ENCODE measurements at places on chromosomes 12 and 14. TPM values are rescaled to one million over a fixed set of nuclear protein-coding genes. Genes with fewer than 3 reads are reported as not detected.

GRCh38 chr14:68820119-68820518, 27.3 kb upstream of the ZFP36L1 start:
- no peak for DNase-seq

DNA sequence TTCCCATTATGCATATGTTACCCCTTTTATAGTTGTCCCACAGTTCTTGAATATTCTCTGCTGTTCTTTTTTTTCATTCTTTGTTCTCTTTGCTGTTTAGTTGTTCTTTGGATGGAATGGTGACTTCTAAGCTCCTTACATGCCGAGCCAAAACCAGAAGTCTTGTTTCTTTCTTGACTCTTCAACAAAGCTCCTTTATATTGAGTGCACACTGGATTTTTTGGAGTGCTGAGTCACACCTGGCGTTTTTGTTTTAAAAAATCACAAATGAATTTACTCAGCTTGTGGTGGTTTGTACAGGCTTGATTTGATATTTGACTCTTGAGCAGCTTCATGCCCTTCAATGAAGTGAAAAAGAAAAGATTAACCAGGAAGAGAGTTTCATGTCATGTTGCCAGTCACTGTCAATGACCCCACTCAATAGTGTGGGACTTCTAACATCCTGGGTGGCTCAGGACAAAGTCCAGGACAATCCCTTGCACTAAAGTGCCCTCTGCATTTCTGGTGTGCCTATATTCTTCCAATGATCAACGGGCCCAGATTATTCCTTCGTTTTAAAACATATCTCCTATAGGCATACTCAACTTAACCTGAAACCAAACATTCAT, 112.4 kb upstream of the SLC38A4 start:
- no peak for DNase-seq

- DNase-seq: no peak
Observed at GRCh38 chr12:32742133-32742532, 13.6 kb downstream of the YARS2 start.

DNA sequence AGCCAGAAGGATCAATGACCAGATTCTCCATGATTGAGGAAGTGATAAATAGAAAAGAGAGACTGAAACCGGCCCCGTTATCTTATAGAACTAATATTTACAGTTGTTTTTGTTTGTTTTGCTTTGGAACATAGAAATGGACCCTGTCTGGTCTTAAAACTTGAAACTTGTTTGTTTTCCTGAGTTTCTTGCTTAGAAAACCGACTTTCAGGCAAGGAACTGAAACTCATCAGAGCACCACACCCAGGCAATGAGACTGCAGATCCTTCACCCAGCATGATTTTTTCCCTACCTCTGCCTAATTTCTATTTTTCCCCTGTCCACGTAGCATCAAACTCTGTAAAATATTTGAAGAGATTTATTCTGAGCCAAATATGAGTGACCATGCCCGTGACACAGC, 10.6 kb upstream of the CLEC12A start:
- no peak for DNase-seq

DNA sequence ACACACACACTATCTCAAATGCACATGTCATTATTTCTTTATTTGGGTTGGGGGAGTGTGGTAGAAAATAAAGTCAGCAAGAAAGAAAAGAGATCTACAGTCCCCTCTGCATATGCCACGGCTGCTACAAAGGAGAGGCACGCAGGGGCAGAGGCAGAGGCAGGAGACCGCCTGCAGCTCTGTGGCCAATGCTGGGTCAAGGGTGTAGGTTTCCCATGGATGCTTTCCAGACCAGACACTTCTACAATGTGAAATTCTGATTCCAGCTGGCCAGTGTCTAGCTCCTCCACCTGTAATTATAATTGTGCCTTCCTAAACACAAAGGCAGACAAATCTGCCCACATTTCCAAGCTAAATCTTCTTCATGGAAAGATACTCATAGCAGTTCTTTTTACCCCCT, 19.2 kb downstream of the VPS37B start:
- DNase-seq: no peak

DNA sequence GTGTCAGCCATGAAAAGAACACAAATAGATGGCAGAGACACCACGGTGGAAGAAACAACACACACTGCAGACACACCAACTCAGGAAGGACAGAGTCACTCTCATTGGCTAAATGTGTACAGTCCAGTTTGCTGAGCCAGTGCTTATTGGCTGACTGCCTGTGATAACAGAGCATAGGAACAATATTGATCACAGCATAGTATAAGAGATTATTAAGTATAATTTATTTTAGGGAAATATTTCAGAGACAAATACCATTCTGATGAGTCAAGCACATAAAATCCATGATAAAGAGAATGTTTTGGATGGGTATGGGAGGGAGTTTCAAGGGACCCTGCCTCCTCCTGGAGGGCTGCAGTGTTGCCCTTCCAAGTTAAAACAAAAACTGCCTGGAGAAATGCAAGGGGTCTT, 50.9 kb downstream of the BTG1 start:
- DNase-seq: no peak

DNA sequence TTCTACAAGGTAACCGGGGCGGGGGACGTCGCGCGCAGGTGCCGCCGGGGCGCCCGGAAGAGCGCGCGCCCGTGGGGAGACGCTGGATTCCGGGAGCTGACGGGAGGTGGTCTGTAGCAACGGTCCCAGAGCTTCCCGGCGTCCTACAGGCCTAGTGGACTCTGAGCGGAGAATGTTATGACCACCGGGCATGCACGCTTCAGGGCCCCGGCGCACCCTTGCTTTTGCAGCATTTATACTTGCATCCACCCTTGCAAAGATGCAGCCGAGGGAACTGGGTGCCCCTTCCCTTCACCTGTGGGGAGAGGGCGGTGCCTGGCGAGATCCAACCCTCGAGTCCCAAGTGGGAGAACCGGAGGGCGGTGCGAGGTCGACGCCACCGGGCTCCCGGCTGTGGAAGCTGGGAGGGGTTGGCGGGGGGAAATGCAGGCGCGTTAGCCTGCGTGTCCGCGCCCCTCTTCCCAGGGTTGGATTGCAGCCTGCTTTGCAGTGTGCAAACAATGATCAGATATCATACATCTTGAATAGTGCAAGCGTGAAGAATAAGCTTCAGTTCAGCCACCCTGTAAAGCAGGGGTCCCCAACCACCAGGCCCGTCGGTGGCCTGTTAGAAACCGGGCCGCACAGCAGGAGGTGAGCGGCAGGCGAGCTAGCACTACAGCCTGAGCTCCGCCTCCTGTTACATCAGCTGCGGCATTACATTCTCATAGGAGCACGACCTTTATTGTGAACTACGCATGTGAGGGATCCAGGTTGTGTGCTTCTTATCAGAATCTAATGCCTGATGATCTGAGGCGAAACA, 576 bp downstream of the ERP29 start:
- DNase-seq: peak; percentile 88

- peak; percentile 59 for DNase-seq
Observed at GRCh38 chr12:49825360-49825970, 2.7 kb downstream of the NCKAP5L start.

DNA sequence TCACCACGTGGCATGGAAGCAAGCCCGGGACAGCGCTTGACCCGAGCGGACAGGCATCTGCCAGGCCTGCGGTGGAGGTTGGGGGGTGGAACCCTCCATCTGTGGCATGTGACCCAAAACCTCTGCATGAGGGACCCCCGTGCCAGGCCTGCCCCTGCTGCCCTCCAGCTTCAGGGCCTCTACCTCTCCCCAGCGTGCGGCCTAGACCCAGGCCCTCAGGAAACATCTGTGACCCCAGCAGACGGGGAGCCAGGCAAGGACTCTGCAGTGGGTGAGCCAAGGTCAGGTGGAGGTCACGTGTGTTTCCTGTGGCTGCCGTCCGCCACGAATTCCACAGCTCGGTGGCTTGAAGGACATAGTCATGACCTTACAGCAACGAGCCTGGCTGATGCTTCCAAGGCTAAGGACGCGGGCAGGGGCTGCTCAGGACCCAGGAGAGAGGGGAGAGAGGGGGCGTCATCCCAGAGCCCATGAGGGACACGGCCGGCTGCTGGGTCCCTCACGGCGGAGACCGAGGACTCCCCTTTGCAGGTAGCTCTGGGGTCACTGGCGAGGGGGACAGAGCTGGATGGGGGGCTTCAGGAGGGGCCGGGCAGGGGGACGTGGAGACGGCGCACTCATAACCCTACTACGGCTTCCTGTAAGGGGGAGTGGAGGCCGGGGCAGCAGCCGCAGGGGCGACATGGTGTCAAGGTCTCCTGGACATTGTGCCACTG, 91.5 kb downstream of the GALNT9 start:
- no peak for DNase-seq

GRCh38 chr14:100910888-100911664, 7.6 kb upstream of the RTL1 start:
- DNase-seq: no peak

DNA sequence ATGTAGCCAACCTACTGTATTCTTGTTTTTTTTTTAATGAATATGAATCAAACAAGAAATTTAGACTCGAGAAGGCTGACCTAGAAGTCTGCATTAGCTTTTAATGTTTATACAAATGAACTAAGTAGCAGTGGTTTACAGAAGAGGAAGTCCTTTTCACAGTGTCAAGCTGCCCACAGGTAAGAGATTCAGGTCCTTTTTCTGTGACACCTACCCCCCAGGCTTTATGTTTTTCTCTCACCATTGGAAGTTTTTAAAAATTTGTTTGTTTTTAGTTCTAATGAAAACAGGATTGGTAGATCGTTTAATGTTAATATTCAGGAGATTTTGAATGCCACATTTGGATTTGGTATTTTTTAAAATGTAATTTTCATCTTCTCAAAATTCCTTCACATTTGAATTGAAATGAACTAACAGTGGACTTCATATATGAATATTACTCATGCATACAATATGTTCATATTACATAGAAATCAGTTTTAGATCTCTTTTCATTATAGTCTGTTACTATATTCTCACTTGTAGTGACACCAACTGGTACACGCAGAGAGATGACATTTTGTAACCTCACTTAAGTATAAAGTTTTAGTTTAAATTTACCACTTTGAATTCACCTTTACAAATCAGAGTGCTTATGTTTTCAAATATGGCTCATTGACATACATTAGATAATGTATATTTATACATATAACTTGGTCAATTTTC, 29.7 kb downstream of the ATF7IP start:
- DNase-seq: peak; percentile 84

- DNase-seq: no peak
Observed at GRCh38 chr12:92237762-92238523, 92.3 kb upstream of the BTG1 start.

- peak; percentile 93 for DNase-seq
Observed at GRCh38 chr14:67704484-67705089, 2.9 kb downstream of the RDH12 start.

GRCh38 chr12:113735131-113735530, 231.0 kb downstream of the RBM19 start:
- no peak for DNase-seq

- peak; percentile 57 for DNase-seq
Observed at GRCh38 chr14:60189923-60190840, 25.0 kb upstream of the DHRS7 start.

The RNU6-7 gene
- not detected for total RNA-seq

The KRT73 gene
- not detected for total RNA-seq

The ATF7 gene
- total RNA-seq: 14.8 TPM

The LHX5 gene
- total RNA-seq: not detected

The DPY19L2 gene
- not detected for total RNA-seq

The OR6C4 gene
- not detected for total RNA-seq

The TNS2 gene
- not detected for total RNA-seq

The HOXC12 gene
- total RNA-seq: not detected

The NPFF gene
- not detected for total RNA-seq

All from Karpas-422 (cell line).